ENCODE measurements at places on chromosomes 7 and 10.

DNA sequence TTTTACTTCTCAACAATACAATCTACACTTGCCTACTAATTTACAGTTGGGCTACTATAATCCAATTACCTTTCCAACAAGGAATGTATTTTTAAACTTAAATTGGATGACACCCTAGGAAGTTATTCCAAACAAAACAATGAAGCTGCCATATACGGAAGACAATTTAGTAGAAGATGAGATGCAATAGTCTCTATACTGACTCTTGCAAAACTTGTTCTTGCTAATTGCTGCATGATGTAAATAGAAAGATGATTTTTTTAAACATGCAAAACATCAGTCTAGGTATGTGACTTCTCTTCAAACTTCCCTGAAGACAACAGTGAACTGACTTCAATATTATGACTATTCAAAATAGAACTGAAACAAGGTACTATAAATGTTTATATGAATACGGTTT is 17.6 kb downstream of the NT5C3A start:
- DNase-seq, result no peak

GRCh38 chr7:95716357-95717122 is 55.8 kb upstream of the DYNC1I1 start:
- no peak for DNase-seq

- no peak for DNase-seq
These were observed 33.3 kb downstream of the EGFR start for GRCh38 chr7:55052081-55052480.

GRCh38 chr10:11351801-11352200 is 259.6 kb downstream of the USP6NL start:
- no peak for DNase-seq

DNA sequence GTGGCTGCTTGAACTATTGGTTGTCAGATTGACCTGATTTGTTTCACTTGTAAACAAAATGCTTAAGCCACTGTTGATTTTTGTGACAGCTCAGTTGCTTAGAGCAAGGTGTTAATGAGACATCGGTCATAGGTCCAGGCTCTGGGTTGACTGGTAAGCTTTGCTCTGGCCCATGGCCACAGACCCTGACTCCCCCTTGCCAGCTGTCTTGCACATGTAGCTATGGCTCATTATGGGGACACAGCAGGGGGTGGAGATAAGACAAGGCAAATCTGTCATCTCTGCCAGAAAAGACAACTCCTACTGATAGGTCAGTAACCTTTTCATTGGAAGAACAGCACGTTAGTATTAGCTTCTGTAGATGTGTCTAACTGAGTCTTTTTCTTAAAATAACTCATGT is 95.3 kb downstream of the KAT6B start:
- no peak for DNase-seq
